Right atrium auricular region (tissue), 2 donors: ENCODE measurements at places on chromosomes 4 and X. TPM values are rescaled to one million over a fixed set of nuclear protein-coding genes. Genes with fewer than 3 reads are reported as not detected.
A peak's percentile ranks its signal among the peaks of the same experiment; 100 is the strongest.

DNA sequence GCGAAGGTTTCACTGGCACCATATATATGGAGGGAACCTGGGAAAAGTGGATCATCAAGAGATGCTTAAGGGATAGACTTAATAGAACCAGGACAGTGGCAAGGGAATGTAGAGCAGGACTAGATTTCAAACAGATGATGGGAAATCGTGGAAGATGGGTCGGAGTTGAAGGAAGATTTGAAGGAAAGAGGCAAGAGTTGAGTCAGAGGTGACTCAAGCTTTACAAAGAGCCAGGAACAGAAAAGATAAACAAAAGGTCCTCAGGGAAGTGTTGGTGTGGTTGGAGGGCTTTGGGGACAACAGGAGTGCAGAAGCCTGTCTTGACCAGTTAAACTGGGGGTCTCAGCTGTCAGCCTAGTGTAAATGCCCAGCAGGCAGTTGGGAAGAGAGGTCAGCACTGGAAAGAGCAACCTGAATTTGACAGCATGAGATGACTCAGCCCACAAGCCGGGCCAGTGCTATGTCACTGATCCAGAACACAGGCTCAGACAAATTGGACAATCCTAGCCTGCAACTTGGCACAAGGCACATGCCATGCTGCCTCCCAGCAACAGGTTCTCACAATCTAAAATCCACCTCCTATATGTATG is 230.5 kb downstream of the IDS start:
- DNase-seq = no peak

- DNase-seq = no peak
Observed at GRCh38 chr4:142826503-142827241, 19.4 kb downstream of the INPP4B start.

GRCh38 chrX:71420686-71421085 is 54.5 kb downstream of the TAF1 start:
- DNase-seq = no peak

- DNase-seq = no peak
Observed at GRCh38 chrX:38607976-38608375, 46.6 kb downstream of the TSPAN7 start.

GRCh38 chrX:112627206-112627605 is 52.5 kb downstream of the LHFPL1 start:
- no peak for DNase-seq

GRCh38 chr4:41267997-41268396 is 11.3 kb downstream of the UCHL1 start:
- no peak for DNase-seq

DNA sequence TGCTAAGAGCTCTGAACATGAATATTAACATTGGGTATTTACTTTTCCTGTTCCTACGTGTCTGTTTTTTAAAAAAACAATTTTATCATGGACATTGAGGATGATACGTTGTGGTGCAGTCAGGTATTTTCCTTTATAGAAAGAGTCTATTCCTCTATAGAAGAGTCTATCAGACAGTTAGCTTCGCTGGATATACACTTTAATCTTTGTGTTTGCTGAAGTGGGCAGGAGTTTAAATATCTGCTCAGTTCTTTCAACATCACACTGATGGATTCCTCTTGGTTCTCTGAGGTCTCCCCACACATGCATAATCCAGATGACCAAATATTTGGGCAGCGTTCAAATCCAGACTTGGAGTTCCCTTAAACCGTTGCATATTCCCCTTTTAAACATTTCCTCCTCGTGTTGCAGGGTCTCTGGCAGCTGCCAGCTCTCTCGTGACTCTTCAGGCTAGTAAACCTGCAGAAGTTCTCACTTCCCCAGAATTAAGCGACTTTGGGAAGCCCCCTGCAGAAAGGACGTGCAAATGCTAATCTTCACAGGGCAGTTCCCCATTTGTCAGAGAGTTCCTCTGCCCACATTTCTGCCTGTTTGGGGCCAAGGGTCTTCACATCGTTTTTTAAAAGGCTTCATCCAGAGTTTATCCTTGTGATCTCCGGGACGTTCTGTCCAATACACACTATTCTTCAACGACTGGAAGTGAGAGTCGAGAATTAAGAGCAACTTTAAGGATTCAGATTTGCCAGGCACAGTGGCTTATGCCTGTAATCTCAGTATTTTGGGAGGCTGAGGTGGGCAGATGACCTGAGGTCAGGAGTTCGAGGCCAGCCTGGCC is 20.5 kb upstream of the DHRSX start:
- DNase-seq = no peak

- DNase-seq = no peak
Observed at GRCh38 chr4:55018521-55018920, 106.9 kb downstream of the KDR start.

GRCh38 chrX:85309717-85310116 is 65.9 kb downstream of the ZNF711 start:
- no peak for DNase-seq

GRCh38 chr4:8055206-8055605 is 103.4 kb downstream of the ABLIM2 start:
- DNase-seq = no peak

GRCh38 chr4:17164666-17165065 is 266.2 kb upstream of the LDB2 start:
- DNase-seq = no peak

GRCh38 chr4:42483426-42484379 is 86.4 kb downstream of the SHISA3 start:
- no peak for DNase-seq

DNA sequence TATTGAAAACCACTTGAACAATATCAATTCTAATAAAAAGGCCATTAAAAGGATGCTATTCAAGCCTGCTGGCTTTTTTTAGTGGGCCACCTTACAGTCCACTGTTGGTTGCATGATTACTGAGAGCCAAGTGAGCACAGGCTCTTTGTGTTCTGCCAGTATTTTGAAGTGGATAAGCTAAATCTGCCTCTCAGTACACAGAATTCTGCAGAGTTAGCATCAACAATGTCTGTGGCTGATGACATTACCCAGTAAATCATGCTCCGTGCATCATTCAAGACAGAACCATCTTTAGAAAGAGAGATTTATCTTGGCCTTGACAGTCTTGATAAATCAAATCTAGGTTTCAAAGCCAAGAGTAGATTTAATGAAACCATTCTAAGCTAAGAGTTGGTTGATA is 119.0 kb upstream of the GNPDA2 start:
- no peak for DNase-seq

DNA sequence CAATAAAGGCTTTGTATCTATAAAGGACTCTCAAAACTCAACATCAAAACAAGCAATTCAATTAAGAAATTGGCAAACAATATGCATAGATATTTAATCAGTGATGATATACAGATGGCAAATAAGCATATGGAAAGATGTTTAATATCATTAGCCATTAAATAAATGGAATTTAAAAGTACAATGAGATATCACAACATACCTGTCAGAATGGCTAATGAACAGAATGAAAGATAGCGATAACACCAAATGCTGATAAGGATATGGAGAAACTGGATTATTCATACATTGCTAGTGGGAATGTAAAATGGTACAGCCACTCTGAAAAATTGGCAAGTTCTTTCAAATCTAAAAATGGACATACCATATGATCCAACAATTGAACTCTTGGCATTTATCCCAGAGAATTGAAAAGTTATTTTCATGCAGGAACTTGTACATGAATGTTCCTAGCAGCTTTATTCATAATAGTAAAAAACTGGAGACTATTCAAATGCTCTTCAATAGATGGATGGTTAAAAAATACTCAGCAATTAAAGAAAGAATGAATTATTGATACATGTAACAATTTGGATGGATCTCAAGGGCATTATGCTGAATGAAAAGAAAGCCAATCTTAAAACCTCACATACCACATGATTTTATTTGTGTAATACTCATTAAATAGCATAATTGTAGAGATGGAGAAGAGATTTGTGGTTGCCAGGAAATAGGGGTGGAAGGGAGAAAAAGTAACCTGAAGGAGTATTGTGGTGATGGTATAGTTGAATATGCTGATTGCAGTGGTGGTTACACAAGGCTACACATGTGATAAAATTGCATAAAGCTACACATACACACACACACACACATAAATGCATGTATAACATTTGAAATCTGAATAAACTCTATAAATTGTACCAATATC is 45.9 kb upstream of the ALG13 start:
- no peak for DNase-seq

GRCh38 chr4:40719008-40719623 is 30.6 kb upstream of the NSUN7 start:
- DNase-seq = no peak

DNA sequence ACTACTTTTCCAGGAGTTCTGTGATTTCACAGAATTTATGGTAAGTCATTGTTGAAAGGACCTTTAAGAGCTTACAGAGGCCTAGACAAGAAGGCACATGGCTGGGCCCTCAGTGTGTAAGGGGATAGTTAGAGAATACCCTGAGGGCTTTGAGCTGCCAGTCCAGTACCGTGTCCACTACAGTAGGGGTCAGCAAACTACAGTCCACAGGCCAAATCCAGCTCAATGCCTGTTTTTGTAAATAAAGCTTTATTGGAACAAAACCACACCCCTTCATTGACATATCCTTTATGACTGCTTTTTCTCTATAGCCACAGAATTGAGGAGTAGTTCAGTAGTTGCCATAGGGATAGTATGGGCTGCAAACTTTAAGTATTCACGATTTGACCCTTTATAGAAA is 176.2 kb downstream of the MID1 start:
- DNase-seq = no peak

GRCh38 chr4:112201915-112202505 is 29.6 kb upstream of the AP1AR start:
- no peak for DNase-seq

DNA sequence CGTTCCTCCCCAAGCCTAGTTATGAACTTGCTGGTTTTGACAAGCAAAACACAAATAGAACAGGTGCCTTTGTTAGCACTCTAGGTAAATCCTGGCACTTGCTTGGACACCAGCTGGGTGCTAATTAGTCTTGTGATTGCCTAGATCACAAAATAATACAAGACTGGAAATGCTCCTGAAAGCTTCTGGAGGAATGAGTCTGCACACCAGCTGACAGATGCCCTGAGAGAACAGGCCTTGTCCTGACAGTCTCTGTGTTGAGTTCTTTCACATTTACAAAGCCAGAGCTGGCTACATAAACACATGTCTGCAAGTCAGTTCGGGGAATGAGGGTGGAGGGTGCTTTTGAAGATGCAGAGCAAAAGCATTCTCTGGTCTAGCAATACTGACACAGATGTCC is 93.8 kb downstream of the ELOVL6 start:
- DNase-seq = no peak

GRCh38 chr4:124018383-124019317 is 622.1 kb downstream of the SPRY1 start:
- peak; percentile 82 for DNase-seq

- no peak for DNase-seq
Observed at GRCh38 chrX:4642114-4642513, 928.7 kb upstream of the PRKX start.

DNA sequence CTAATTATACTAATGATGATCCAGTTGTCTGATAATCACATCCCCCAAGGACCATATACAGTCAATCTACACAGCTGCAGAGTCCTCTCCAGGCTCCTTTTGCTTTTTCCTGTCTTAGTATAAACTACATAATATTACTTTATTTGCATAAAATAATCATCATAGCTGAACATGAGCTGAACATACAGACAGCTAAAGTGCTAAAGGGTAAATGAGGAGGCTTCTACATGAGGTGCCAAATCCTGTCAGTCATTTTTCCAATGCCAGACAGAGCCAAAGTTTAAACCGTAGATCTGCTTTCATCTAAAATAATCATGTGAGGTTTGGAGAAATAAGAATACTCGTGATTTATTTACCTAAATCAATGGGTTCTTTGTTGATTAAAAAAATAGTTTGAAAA is 1530.1 kb upstream of the PABPC4L start:
- no peak for DNase-seq

- no peak for DNase-seq
Observed at GRCh38 chr4:13240066-13240465, 244.1 kb downstream of the RAB28 start.

- no peak for DNase-seq
Observed at GRCh38 chr4:38145033-38145678, 185.0 kb downstream of the PTTG2 start.

DNA sequence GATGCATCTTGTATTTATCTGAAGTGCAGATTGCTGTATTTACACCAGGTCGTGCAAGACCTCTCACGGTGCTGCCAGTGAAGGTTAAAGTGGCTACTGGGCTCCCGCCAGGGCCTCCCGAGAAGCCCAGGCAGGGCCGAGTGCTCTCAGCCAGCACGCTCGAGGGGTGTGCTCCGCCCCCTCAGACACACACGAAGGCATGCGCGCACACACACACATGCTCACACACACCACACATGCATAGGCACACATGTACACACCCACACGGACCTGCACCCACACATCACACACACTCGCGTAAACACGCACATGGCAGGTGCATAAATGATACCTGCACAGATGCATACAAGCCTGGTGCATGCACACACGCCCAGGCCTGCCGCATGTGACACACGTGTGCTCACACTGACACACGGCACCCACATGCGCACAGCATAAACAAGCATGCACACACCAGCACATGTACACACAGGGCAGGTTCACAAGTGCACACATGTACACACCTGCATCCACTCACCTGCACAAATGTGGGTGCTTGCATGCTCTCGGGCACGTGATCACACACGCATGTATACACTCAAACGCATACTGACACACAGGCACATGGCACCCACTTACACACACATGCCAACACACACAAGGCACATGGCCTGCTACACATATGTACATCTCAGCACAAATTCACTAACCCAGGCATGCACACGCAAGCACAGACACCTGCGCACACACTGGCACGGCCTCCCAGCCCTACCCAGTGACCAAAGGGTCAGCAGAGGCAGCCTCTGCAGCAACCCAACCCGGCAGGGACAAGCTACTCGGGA is 71.6 kb downstream of the FAM53A start:
- no peak for DNase-seq

DNA sequence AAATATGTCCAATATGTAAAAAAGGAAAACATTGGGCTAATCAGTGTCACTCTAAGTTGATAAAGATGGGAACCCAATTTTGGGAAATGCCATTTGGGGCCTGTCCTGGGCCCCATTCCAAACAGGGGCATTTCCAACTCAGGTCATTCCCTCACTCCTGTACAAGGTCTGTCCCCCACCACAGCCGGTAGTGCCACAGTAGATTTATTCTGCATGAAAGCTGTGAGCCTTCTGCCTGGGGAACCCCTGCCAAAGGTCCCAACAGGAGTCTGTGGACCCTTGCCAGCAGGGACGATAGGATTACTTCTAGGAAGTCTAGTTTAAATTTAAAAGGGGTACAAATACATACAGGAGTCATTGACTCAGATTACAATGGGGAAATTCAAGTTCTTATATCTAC is 317.6 kb upstream of the GNPDA2 start:
- no peak for DNase-seq

GRCh38 chr4:2078584-2078983 is 19.5 kb downstream of the NAT8L start:
- DNase-seq = no peak

GRCh38 chrX:30141966-30142365 is 73.4 kb upstream of the MAGEB2 start:
- no peak for DNase-seq

The SPIN4 gene
- total RNA-seq = 0.63 TPM

The SLC25A53 gene
- total RNA-seq = 13.5 TPM

The FGF13 gene
- total RNA-seq = 1.3 TPM

The UTP3 gene
- 14.0 TPM for total RNA-seq

The VGLL1 gene
- total RNA-seq = not detected

The GPC4 gene
- total RNA-seq = 5.8 TPM

The HAND2 gene
- 86.3 TPM for total RNA-seq

The PITX2 gene
- 0.24 TPM for total RNA-seq

The UBL4A gene
- total RNA-seq = 54.6 TPM

The CACNA1F gene
- total RNA-seq = 0.08 TPM

The AR gene
- 7.9 TPM for total RNA-seq

The PAGE4 gene
- total RNA-seq = not detected

The EFNB1 gene
- total RNA-seq = 42.4 TPM
